ENCODE measurements at places on chromosomes 7 and 10.

- DNase-seq = peak; percentile 13
These were observed 201.7 kb upstream of the ADARB2 start for GRCh38 chr10:1939016-1939415.

GRCh38 chr7:143346018-143346417, 16.5 kb downstream of the FAM131B start:
- no peak for DNase-seq

- DNase-seq = no peak
These were observed 260.8 kb upstream of the HABP2 start for GRCh38 chr10:113292086-113292485.

DNA sequence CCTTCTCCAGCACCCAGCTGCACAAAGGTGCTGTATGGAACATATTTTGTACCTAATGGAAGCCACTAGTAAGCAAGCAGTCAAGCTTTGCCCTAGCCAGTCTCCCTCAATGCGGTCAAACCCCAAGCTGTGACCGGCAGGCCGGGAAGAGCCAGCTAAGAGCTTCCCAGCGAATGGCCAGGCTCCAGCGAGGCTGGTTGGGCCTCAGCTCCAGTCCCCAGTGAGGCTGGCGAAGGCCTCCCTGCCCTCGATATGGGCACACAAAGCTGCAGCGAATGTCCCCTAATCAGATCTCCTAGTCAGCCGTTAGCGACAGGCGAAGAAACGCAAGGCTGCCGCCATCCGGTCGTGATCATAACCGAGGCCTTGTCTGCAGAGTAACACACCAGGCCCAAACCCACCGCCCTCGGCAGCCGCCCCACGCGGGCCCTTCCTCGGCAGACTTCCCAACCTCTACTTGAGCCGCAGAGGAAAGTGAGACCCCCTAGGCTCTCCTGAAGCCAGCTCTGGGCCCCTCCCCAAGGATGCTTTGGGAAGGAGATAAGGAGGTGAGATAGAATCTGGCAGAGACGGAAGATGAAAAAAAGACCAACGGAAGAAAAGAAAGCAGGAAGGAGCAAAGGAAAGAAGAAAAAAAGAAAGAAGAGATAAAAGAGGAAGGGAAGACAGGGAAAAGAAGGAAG, 3.1 kb upstream of the HOXA9 start:
- DNase-seq = no peak

DNA sequence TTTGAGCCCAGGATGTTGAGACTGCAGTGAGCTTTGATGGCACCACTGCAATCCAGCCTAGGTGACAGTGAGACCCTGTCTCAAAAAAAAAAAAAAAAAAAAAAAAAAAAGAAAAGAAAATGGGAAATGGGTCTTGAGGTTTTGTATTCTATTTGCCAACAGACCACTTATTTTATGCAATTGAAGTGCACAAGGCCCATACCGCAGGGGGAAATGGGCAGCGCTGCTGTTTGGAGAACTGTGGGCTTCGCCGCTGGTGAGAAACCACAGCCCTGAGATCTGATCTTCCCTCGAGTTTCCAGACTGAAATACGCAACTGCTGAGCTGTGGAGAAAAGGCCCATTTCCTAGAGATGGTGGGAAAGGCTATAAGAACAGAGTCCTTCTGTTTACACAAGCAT, 512.0 kb downstream of the TCERG1L start:
- DNase-seq = no peak

DNA sequence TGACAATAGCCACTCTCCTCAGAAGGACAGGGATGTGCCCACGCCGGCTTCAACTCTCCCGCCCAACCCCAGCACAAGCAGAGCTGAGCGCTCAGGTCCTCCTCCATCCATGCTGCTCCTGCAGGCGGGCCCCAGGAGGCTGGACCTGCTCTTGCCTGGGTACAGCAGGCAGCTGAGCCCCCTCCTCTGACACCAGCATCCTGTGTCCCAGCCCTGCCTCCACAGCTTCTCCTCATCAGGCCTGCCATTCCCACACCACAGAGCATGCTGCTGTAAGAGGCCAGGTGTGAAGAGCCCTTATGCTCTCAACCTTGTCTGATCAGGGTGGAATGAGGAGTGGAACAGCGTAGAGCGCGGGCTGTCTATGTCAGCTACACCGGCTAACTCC, 302.2 kb downstream of the PTPRN2 start:
- no peak for DNase-seq

GRCh38 chr10:52486840-52487611, 172.9 kb downstream of the DKK1 start:
- no peak for DNase-seq

DNA sequence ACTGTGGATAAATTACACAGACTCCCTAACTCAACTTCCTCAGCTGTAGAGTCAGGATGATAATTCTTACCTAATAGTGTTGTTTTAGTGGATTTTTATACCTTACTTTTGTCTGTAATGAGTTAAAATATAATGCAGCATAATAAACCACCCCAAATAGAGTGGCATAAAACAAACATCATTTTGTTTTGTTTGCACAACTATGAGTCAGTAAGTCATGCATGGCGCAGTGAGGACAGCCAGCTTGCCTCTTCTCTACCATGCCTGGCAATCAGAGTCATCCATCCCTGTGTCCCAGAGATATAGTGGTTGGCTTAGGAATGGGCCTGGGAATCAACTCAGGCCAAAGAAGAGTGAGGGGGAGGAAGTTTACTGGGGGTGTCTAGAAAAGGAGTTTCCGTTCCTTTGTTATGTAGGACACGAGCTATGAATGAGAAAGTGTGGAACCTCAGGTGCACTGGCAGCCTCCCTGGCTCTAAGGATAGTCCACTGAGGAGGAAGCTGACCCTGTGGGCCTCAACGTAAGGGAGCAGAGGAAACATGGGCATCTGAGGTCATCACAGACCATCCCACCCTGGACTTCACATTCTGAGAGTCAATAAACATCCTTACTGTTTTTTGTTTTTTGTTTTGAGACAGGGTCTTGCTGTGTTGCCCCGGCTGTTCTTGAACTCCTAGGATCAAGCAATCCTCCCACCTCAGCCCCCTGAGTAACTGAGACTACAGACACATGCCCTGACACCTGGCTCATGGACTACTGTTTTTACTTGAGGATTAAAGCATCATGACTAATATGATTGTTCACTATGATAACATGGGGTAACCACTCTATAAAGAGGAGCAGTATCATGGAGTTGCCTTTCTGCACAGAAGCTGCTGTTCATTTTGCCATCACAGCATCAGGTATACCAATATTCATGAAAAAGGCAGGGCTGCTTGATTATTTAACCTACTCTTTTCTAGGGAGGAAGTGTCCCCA, 21.0 kb upstream of the GRB10 start:
- DNase-seq = no peak

Data from stimulated activated CD8-positive, alpha-beta memory T cell treated with anti-CD3 and anti-CD28 coated beads, Interleukin-15, amount 100 ng/mL, for 4 hours (primary cell).